ENCODE measurements at places on chromosomes 1 and 21. TPM values are rescaled to one million over a fixed set of nuclear protein-coding genes. Genes with fewer than 3 reads are reported as not detected.
A peak's percentile ranks its signal among the peaks of the same experiment; 100 is the strongest.

Gene LCE6A
- total RNA-seq = not detected

Gene SPRR4
- not detected for total RNA-seq

DNA sequence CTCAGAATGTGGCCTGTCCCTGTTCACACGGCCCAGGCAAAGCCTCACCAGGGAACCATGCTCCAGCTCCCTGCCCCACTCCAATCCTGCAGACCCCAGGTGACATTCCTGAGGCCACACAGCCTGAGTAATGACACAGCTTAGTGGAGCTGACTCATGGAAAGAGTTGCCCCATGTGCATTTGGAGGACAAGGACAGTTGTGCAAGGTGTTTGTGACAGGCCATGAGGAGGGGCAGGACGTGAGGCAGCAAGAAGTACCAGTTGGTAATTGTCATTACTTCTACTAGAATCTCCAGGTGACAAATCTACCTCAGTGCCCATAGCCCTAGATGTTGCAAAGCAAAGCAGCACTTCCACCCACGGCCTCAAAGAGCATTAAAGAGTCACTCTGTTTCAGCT lies 15.2 kb downstream of the PRR9 start:
- DNase-seq = no peak

DNA sequence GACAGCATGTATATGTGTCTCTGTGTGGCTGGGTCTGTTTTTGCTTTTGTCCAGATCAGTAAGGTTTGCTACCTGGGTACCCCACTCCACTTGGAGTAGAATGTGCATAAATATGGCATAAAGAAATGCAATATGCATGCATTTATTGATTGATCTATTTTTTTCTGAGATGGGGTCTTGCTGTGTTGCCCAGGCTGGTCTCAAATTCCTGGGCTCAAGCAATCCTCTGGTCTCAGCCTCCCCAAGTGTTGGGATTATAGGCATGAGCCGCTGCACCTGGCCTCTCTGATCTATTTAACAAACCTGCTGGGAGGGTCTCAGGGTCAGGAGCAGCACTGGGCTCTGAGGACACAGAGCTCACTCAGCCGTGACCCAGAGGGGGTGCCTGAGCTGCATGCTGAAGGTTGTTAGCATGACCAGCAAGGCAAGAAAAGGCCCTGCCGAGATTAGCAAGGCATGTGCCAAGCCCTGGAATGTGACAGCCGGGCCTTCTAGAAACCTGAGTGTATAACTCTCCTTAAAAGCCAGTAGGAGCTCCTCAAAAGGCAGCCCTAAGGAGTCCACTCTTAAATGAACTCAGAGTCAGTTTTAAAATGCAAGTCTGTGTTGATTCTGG lies 22.5 kb downstream of the PCSK9 start:
- DNase-seq = no peak

Gene PCP4
- total RNA-seq = not detected

DNA sequence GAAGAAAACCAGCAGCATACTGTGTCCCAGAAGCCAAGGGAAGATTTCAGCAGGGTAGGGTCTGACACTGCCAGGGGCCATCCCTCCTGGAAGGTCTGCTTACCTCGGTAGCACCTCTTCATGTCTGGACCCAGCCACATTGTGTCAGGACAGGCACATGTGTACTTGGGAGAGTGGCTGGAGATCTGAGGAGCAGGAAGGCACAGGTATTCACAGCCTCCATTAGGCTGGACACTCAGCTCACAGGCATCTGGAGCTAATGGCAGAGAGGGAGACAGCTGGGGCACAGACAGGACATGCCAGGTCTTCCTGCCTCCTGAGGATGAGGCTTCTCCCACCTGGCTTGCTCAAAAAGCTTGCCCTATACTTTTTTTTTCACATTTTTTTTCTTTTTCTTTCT lies 19.9 kb upstream of the MAGOH start:
- no peak for DNase-seq

GRCh38 chr1:244340396-244340795 lies 111.3 kb downstream of the ADSS2 start:
- no peak for DNase-seq

GRCh38 chr1:222787729-222788128 lies 27.1 kb upstream of the DISP1 start:
- DNase-seq = no peak

- DNase-seq = no peak
These were observed 48.0 kb upstream of the ZC3H11B start for GRCh38 chr1:219660666-219661463.

GRCh38 chr1:57026624-57027354 lies 61.0 kb upstream of the C8B start:
- DNase-seq = no peak

- DNase-seq = no peak
These were observed 344.5 kb downstream of the LMX1A start for GRCh38 chr1:165011991-165012531.

- DNase-seq = no peak
These were observed 31.2 kb upstream of the TSPEAR start for GRCh38 chr21:44742418-44743153.

DNA sequence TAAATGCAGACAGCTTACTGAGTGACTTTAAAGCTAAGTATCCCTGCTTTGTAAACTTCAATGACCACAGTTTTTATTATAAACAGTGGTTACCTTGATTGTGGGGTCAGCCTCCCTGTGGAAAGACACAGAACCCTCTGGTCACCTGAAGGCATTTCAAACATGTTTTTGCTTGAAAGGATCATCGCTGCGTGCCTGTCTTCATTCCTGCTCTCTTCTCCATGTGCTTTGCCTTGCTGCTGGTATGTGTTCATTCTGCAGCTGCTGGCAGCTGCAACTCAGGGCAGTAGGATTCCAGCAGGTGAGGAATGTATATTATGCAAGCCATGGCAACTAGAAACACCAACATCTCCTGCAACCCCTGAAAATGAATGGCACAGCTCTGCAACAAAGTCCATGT lies 81.0 kb upstream of the VAV3 start:
- no peak for DNase-seq

Gene NEGR1
- total RNA-seq = 34.7 TPM

DNA sequence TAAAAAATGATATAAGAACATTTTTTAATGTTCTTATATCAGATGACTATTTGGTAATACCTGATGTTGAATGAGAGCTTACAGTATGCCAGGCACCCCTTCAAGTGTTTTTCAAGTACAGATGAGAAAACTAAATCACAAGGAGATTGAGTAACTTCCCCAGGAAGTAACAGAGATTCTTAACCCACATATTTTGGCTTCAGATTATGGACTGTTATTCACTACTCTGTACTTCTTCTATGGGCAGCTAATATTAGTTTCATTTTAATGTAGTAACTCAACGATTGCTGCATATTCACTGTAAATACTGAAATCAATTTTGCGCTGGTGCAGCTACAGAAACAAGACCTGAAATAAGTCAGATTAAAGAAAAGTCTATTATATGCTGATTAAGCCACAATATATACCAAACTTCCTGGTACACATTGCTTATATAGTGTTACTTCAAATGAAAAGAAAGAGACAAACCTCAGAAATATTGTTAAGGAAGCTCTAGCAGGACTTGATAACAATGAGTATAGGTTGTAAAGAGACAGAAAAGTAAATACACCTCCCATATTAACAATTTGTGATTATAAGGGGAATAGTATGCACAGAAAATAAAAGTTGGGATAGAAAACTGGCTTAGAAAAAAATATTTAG lies 19.7 kb downstream of the DPYD start:
- DNase-seq = no peak

- DNase-seq = no peak
These were observed 57.4 kb upstream of the RGS18 start for GRCh38 chr1:192100686-192101468.

GRCh38 chr1:24874611-24875234 lies 55.4 kb downstream of the RUNX3 start:
- DNase-seq = peak; percentile 64

Gene ENAH
- 51.9 TPM for total RNA-seq

DNA sequence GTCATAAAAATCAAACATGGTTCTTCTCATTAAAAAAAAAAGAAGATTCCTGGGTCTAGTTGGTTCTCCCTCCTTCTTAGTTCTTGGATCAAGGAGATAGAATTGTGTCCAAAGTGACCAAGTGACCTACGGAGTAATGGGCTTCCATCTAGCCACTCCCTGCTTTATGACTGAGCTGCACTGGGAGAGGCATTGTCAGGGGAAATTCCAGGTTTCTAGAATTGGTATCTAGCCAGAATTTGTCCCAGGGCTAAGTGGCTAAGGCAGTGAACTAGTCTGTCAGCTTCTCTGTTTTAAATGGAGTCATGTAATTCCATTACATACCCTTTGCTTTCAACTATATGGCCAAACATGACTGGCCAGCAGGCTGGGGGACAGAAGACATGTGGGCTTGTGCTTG lies 40.1 kb upstream of the ERG start:
- no peak for DNase-seq

Gene LDLRAD1
- total RNA-seq = not detected

GRCh38 chr1:218488986-218489385 lies 143.8 kb downstream of the TGFB2 start:
- no peak for DNase-seq

Gene NRIP1
- 57.8 TPM for total RNA-seq

DNA sequence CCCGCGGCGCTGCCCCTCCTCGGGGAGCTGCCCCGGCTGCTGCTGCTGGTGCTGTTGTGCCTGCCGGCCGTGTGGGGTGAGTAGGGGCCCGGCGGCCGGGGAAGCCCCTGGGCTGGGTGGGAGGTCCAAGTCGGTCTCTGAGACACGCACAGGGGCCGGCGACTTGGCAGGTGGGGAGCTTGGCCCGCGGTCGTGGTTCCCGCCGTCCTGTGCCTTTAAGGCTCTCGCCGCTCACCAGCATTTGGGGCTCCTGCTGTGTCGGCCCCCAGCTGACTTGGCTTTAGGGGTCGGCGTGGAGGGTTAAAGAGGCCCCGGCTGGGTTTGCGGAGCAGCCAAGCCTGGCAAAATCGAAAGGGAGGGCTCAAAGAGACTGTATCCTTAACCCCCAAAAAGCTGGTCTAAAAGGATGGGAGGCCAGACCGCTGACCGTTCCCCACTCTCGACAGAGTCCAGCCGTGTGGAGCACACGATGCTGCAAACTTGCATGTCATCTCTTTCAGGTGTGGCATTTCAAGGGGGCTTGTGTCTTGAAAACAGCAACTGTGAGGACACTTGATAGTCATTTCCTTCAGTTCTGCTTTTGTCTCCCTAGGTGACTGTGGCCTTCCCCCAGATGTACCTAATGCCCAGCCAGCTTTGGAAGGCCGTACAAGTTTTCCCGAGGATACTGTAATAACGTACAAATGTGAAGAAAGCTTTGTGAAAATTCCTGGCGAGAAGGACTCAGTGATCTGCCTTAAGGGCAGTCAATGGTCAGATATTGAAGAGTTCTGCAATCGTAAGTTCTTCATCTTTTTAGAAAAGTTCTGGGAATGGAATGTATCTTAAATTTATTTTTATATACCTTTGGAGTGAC lies 540 bp downstream of the CD55 start:
- DNase-seq = no peak

GRCh38 chr1:228469413-228470162 lies 17.6 kb upstream of the RNF187 start:
- no peak for DNase-seq

Gene PGD
- 434 TPM for total RNA-seq

- DNase-seq = no peak
These were observed 2.4 kb downstream of the ACTA1 start for GRCh38 chr1:229431284-229432115.

DNA sequence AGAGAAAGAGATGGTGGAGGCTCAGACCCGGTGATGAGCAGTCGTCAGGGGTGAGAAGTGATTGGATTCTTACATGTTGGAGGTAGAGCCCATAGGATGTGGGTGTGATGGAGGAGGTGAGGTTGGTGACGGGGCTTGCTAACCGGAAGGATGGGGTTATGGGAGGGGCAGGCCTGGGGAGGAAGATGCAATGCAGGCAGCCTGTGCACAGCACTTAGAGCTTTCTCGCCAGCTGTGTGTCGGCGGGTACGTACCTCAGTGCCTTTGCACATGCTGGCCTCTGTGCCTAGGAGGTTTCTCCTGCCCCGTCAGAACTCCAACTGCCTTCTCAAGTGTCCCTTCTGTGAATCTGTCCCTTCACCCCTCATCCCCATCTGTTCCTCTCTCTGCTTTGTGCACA lies 2.9 kb upstream of the BSND start:
- no peak for DNase-seq

DNA sequence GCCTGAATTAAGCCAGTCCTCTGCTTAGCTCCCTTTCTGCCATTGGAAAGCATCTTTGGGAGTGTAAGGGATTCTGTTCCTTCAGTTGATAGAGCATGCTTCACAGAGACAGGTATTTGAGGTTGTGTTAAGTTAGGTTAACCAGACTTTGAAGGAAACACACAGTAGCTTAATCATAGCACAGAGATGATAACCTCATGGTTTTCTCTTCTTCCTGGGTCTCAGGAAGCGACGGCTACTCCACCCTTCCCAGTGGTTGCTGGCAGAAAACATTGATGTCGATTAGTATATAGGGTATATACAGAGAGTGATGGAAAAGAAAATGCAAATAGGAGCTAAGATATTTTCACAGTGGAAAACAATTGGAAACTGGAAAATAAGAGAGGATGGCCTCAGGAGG lies 42.0 kb downstream of the S1PR1 start:
- DNase-seq = no peak

Gene PDC
- not detected for total RNA-seq

Gene KCNE2
- not detected for total RNA-seq

DNA sequence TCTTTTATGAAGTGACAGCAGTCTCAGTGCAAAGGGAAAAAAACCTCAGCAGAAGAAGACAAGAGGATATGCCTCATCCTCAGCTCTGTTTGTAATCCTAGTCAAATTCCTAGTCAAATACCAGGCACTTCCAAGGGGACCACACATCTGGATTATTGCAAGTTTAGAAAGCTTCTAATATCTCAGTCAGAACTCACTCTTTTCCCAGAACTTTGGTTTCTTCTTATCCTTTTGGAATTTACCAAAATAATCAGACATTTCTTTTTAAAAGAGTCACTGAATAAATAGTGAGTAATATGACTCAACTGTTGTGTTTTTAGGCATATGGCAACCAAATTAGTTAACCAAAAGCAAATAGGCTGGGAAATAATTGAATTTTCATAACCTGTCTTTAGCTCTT lies 47.8 kb downstream of the PRRX1 start:
- DNase-seq = no peak

- DNase-seq = no peak
These were observed 129.3 kb upstream of the KIF26B start for GRCh38 chr1:245025525-245025924.

- no peak for DNase-seq
These were observed 13.7 kb upstream of the RPL5 start for GRCh38 chr1:92817986-92818764.

- no peak for DNase-seq
These were observed 29.3 kb upstream of the NLRP3 start for GRCh38 chr1:247386687-247387086.

- no peak for DNase-seq
These were observed 25.0 kb downstream of the ABCA4 start for GRCh38 chr1:94095744-94096469.

GRCh38 chr1:223210788-223211120 lies 67.7 kb upstream of the TLR5 start:
- no peak for DNase-seq

GRCh38 chr1:1627829-1628753 lies 3.9 kb upstream of the MMP23B start:
- no peak for DNase-seq

- DNase-seq = no peak
These were observed 137.7 kb downstream of the COL11A1 start for GRCh38 chr1:102970496-102971078.

GRCh38 chr1:235105051-235106043 lies 23.3 kb downstream of the TOMM20 start:
- DNase-seq = peak; percentile 16
